GOT3 (cell line): ENCODE measurements at places on chromosomes 1 and 21.

- no peak for DNase-seq
These were observed 75.3 kb upstream of the RGS4 start for GRCh38 chr1:162993846-162994245.

DNA sequence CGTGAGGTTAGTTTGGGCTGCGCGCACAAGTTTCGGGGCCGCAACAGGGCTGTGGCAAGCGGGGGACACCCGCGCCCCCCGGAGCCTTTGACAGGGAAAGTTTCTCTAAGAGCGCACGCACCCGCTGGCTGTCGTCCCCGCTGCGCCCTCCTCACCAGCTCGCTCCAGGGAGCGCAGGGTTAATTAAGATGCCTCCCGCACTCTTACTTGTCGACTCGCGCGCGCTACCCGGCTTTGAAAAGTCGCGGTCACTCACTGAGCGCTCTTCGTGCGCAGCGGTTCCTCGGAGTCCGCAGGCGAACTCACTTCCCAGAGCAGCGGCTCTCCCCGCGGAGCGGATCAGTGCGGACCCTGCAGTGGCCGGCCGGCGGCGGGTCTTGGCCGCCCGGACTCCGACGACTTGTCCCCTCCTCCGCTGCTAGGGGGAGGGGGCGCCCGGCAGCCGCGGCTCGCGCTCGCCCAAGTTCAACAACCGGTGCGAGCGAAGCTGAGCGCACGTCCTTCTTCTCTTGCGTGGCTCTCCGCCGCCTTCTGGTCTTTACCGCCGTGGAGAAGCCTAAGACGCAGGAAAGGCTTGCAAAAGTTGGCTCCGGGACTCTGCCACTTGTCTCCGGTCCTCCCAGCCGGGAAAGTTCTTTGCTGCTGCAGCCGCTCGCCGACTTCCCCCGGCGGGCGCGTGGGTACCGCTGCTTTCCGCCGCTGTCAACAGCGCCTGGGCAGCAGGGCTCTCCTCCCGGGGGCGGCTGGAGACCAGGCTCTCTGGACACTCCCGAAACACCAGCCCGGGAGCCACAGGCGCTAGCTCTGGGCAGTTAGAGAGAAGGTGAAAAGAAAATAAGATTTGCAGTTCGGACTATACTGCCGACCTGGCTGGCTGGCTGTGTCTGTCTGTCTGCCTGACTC, 506 bp downstream of the JUN start:
- no peak for DNase-seq

GRCh38 chr1:201028461-201028889, 5.0 kb upstream of the KIF21B start:
- no peak for DNase-seq

GRCh38 chr21:35011681-35012080, 37.4 kb downstream of the RUNX1 start:
- DNase-seq: no peak

GRCh38 chr1:99705385-99705784, 59.5 kb downstream of the PALMD start:
- DNase-seq: no peak

- DNase-seq: no peak
These were observed 105.2 kb upstream of the PALMD start for GRCh38 chr1:99540744-99541143.

DNA sequence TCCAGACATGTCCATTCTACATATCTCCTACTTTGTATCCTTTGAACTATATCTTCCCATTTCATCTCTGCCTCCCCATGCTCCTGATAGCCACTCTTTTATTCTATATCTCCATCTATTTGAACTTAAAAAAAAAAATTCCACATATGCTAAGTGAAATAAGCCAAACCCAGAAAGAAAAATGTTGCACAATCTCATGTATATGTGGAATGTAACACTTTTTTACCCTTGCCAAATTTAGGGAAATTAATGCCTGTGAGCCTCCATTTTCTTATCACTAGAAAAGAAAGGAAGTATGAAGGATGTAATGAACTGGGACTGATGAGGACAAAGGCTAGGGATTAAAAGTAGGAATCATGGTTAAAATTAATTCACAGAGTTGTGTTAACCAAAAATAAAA, 53.5 kb downstream of the RGS13 start:
- DNase-seq: no peak

GRCh38 chr1:29643838-29644440, 407.6 kb downstream of the PTPRU start:
- DNase-seq: no peak

DNA sequence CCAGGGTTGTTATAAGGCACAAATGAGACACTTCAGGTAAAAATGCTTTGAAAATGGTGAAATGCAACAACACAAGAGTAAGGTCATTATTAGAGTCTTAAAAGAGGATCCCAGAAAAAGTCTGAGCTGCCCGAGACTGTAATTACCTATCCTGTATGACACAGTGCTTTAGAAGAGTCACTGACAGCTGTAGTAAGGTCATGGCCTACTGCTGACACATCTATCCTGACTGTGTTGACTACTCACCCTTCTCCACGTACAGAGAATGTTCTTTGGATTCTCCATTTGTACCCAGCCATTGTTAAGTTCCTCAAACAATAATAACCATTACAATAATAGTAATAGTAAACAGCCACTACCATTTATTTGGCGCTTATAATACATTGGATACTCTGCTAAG, 104.4 kb downstream of the CACHD1 start:
- no peak for DNase-seq

- no peak for DNase-seq
These were observed 554 bp upstream of the SLC39A1 start for GRCh38 chr1:153963850-153964331.

GRCh38 chr1:42162181-42162580, 2.4 kb downstream of the GUCA2A start:
- no peak for DNase-seq

GRCh38 chr1:191963781-191964455, 194.3 kb upstream of the RGS18 start:
- no peak for DNase-seq

GRCh38 chr1:104868794-104869193, 1119.1 kb downstream of the AMY1C start:
- no peak for DNase-seq

- DNase-seq: no peak
These were observed 204.5 kb downstream of the TTLL7 start for GRCh38 chr1:83794384-83794783.

DNA sequence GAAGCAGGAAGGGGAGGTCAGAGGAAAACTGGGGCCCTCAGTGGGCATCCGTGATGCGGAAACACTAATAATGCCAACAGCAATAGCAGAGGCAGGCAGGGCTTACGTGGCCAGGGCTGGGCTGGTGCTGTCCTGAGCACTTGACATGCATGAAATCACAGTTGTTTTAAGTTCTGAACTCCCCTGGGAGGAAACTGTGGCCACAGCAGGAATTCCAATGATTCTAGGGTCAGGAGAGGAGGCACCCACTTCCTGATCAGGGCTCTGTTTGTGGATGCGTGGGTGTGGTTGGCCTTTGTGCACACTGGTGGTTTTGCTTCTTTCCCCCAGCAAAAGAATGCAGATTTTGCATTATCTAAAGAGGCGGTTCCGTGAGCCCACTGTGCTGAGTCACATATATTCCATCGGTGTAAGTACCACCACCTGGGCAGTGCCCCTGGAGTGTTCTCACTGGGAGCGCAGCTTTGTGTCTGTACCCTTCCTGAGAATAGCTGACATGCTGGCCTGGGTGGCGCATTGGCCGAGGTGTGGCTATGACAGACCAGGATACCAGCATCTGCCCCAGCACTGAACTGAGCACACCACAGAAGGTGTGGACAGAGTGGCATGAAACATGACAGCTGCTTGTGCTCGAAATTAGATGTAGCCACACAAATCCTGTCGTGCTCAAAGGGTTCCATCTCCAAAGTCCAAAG, 71.0 kb downstream of the PDE9A start:
- peak; percentile 13 for DNase-seq

- no peak for DNase-seq
These were observed 92.0 kb downstream of the CNIH3 start for GRCh38 chr1:224707843-224708725.

- peak; percentile 53 for DNase-seq
These were observed at the start of gene COL6A2 for GRCh38 chr21:46097336-46098293. COL6A2 (plus strand) TSS chr21:46098112.

GRCh38 chr1:235932090-235932510, 65.4 kb upstream of the LYST start:
- no peak for DNase-seq

GRCh38 chr1:27755865-27756264, 17.2 kb upstream of the STX12 start:
- no peak for DNase-seq

DNA sequence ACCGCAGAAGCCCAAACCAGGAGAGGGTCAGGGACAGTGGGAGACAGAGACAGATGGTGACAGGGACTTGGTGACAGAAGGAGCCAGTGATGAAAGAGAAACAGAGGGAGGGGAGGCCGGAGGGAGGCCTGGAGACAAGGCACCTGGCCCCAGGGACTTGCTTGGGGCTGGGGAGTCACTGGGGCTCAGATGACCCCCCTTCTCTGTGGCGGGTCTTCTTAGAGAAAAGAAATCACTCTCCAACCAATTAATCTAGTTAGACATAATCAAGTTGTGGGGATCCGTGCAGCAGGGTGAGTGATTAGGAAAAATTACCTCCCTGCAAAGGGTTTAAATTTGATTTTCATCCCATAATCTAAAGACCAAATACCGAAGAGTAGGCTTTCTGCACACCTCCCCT, 519.8 kb downstream of the PTPRU start:
- DNase-seq: no peak

GRCh38 chr1:229452956-229453801, 19.3 kb upstream of the ACTA1 start:
- DNase-seq: no peak

GRCh38 chr1:103353391-103353790, 172.1 kb upstream of the RNPC3 start:
- DNase-seq: no peak

DNA sequence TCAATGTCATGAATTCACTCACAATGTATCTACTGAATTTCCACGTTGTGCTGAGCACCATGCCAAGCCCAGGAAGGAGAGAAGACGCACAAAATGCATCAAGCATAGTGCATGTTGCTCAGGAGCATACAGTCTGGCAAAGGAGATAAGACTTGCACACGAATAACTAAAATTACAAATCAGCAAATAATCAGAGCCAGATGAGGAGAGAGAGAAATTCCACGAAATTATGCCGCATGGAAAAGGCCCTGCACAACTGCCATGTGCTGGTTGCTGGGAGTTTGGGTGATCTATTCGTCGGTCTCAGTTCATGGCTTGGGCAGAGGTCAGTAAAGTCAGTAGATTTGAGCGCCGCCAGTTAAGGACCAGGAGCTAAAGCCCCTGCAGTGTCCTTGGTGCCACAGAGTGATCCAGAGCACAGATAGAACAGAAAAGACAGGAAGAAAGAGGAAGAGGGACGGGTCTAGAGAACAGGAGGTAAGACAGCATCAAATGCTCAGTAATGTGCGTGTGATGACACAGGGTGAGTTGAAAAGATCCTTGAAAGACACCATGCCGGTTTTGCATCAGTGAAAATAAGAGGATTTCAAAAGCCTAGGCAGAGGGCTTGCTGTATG, 55.1 kb upstream of the ZNF281 start:
- DNase-seq: no peak

GRCh38 chr1:29984166-29984861, 739.1 kb downstream of the MATN1 start:
- DNase-seq: no peak

GRCh38 chr1:228062085-228062791, 20.3 kb upstream of the ARF1 start:
- DNase-seq: no peak

- no peak for DNase-seq
These were observed 8.7 kb downstream of the PDXK start for GRCh38 chr21:43727519-43728153.

DNA sequence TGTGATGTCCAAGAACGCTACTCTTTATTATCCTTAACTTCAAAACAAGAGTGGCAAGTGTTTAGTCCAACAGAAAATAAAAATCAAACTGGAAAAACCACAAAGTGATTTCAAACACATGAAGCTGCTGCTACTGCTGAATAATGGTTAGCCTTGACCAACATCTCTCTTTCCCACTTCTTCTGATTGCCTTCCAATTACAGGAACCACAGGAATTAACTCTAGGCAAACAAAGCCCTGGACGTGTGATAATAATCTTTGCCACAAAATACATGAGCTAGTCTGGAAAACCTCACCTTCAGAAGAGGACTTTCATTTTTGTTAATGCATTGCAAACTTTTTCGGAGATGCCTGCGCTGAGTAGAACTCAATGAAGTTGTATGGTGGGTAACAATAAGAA, 48.6 kb upstream of the COL11A1 start:
- no peak for DNase-seq
